ENCODE measurements at places on chromosomes 13 and 19. TPM values are rescaled to one million over a fixed set of nuclear protein-coding genes. Genes with fewer than 3 reads are reported as not detected.

Gene KLHL1
- 34.1 TPM for total RNA-seq

Gene FAAP24
- total RNA-seq = 1.4 TPM

Gene CLEC11A
- 2.5 TPM for total RNA-seq

Gene KIR3DL3
- not detected for total RNA-seq

Gene CD177
- total RNA-seq = 1.8 TPM

Gene MATK
- 25.1 TPM for total RNA-seq
